ENCODE measurements at places on chromosomes 3 and 15. TPM values are rescaled to one million over a fixed set of nuclear protein-coding genes. Genes with fewer than 3 reads are reported as not detected.
A peak's percentile ranks its signal among the peaks of the same experiment; 100 is the strongest.

Gene SLCO3A1
- total RNA-seq = 41.8 TPM

Gene PLA1A
- total RNA-seq = not detected

DNA sequence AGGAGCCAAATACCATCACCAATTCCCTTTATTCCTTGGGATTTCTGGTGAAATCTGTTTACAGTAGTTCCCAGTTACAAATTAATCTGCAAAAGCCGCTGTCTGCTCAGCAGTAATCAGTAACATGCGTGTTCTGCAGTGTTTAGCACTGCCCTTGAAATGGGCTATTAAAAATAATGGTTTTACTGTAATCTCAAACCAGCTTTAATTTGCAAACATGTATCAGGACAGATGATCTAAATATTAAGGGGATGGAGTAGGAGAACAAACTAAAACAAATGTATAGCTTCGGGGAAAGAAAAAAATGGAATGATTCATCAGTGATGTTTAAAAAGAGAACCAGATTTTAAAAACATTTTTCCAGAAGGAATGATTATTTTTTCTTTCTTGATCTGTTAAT is 513.2 kb downstream of the MECOM start:
- no peak overlapping the region for H3K27ac ChIP-seq
- no peak overlapping the region for H3K4me3 ChIP-seq
- no peaks in the 10 kb centered on the region for H3K36me3 ChIP-seq
- DNase-seq = no peak
- peaks cover 67% of the 10 kb centered on the region for H3K27me3 ChIP-seq

GRCh38 chr3:10667269-10667668 is 148.8 kb upstream of the SLC6A11 start:
- peaks cover 8% of the 10 kb centered on the region for H3K4me1 ChIP-seq
- H3K36me3 ChIP-seq = no peaks in the 10 kb centered on the region
- H3K27me3 ChIP-seq = peaks cover 16% of the 10 kb centered on the region
- H3K4me3 ChIP-seq = no peak overlapping the region

DNA sequence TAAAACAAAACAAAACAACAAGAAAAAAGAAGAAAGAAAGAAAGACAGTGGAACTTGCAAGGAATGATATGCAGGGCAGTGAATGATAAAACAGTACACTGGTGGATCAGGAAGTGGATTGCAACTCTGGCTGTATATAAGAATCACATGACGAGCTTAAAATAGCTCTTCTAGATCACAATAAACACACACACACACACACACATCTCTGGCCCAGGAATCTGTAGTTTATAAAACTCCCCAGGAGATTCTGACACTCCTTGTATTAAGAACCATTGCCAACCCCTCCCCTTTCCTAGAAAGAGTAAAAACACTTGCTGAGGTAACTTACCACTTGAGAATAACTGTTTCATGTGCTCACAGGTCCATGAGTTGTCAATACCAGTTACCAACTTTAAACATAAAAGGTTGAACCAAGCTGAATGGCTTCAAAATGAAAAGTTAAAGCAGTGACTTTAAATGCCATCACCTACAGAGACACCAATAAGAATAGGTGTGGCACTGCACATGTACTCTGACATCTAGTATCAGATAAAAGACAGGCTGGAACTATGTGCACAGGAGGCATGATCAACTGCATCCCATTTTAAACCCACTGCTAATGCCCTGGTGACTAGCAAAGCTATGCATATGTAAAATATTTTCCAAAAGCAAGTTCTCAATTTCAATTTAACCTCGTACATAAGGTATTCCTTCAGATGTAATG is 3.9 kb downstream of the CPOX start:
- H3K27me3 ChIP-seq = no peaks in the 10 kb centered on the region
- H3K36me3 ChIP-seq = peaks cover 71% of the 10 kb centered on the region
- peak overlapping the region; percentile 68 for H3K27ac ChIP-seq
- no peak for DNase-seq
